Gastroesophageal sphincter (tissue), 4 donors: ENCODE measurements at places on chromosomes 6 and 20.
A peak's percentile ranks its signal among the peaks of the same experiment; 100 is the strongest.

- ATAC-seq, result no peak
Measured at GRCh38 chr6:56814308-56814707, 140.6 kb upstream of the BEND6 start.

- ATAC-seq, result no peak
Measured at GRCh38 chr6:52909531-52909930, at the start of gene GSTA3. GSTA3 (minus strand) TSS chr6:52909698; CDS start chr6:52905834, 3,864 bp downstream.

- no peak for ATAC-seq
Measured at GRCh38 chr6:69337311-69337710, 459.5 kb downstream of the LMBRD1 start.

- ATAC-seq, result peak; percentile 72
Measured at GRCh38 chr6:35052694-35053565, 88.2 kb downstream of the TCP11 start.

- no peak for ATAC-seq
Measured at GRCh38 chr6:149336609-149336928, 19.1 kb downstream of the TAB2 start.

DNA sequence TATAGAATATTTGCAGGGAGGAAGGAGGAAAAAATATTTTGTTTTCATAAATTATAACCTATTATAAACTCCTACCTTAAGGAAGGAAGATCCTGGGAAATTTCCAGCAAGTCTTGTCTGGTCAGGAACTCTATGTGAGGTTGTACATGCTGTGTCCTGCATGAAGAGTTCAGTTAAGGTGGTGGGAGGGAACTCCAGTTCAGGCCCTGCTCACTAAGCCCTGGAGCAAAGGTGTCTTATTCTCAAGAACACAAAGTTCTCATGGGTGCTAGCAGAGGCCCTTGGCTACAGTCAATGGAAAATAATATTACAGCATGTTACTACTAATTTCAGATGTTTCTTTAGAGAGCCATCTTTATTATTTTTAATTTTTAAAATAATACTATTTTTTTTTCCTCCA lies 3.8 kb upstream of the OGFRL1 start:
- no peak for ATAC-seq

DNA sequence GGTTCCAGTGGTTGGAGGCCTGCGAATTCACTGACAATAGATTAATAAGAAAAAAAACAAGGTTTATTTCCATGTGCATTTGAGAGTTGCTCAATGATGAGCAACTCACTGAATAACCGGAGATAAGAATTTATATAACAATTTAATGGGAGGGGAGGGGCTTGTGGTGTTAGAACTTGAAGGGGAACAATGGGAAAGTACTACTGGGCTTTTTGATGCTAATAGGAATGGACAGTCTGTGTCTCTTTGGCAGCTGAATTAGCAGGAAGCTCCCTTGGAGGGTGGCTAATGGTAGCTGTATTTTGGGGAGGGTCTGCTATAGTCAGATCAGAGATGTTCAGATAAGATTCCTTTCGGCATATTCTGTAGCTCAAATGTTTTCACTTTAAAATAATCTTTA lies 62.4 kb upstream of the GMDS start:
- no peak for ATAC-seq

DNA sequence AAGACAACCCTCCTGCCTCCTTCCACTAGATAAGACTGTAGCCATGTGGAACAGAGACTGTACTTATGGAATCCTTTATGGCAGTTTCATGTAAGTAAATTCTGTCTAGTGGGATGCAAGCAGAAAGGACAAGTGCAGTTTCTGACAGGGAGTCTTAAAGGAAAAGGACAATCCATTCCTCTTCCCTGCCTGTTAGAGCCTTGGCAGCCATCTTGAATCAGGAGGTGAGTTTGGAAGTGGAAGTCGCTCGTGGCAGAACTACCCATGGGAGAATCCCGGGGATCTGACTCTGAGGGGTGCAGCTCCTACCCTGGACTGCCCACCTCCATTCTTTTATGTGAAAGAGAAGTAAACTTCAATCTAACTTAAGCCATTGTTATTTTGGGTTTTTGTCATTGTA lies 61.4 kb upstream of the AKAP12 start:
- no peak for ATAC-seq

DNA sequence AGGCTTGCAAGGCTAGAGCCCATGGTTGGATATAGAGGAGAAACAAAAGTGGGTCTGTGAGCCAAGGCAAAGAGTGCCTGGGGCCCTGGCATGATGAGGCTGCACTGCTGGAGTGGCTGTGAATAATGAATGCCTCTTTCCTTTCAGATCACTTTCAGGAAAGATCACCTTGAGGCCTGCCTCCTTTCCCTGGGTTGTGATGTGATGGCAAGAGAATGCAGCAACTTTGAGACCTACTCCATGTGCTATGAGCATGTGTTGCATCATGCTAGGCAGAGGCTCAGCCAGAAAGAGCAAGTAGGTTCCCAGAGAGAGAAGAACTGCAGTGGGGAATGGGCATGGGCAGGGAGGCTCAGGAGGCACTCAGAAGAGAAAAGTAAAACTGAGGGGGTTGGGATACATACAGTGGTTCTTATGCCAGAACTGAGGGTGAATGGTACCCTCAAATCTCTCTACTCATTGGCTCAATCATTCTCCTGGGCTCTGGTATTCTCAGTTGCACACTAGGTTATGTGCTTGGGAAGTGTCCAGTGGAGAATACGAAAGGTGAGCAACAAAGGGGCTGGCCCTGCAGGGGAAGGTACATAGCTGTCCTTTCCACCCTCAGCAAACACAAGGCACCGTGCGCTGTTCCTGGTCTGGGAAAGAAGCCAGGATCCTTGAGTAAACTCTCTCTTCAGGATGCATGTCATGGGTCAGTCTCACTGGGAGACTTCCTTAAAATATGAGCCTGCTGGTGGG lies 45.9 kb downstream of the CD164 start:
- ATAC-seq, result peak; percentile 37

DNA sequence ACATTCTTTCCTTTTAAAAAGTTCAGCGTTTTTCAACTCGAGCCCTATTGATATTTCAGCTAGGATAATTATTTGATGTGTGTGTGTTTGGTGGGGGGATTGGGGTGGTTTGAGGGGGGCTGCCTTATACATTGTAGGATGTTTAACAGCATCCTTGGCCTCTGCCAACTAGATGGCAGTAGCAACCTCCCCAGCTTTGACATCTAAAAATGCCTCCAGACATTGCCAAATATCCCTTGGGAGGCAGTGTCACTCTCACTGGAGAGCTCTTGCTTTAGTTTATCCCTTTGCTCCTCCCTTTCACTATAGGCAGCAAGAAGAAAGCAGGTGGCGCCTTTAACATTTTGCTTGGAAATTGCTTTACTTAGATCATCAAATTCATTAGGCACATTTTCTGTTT lies 14.6 kb upstream of the TP53TG5 start:
- ATAC-seq, result no peak

- ATAC-seq, result no peak
Measured at GRCh38 chr20:41512624-41513023, 105.6 kb downstream of the CHD6 start.

GRCh38 chr20:47444584-47444983 lies 57.1 kb upstream of the NCOA3 start:
- ATAC-seq, result no peak

DNA sequence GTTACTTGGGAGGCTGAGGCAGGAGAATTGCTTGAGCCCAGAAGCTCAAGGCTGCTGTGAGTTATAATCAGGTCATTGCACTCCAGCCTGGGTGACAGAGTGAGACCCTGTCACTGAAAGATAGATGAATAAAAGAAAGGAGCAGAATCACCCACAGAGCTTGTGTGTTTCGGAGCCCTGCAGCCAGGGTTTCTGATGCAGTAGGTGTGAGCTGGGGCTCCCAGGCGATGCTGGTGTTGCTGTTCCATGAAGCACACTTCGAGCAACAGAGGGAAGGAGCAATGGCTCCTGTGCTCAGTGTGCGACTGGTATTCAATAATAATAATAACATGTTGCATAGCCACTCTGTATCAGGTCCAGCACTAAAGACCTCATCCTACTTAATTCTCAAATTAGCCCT lies 197.5 kb upstream of the CST7 start:
- ATAC-seq, result no peak

DNA sequence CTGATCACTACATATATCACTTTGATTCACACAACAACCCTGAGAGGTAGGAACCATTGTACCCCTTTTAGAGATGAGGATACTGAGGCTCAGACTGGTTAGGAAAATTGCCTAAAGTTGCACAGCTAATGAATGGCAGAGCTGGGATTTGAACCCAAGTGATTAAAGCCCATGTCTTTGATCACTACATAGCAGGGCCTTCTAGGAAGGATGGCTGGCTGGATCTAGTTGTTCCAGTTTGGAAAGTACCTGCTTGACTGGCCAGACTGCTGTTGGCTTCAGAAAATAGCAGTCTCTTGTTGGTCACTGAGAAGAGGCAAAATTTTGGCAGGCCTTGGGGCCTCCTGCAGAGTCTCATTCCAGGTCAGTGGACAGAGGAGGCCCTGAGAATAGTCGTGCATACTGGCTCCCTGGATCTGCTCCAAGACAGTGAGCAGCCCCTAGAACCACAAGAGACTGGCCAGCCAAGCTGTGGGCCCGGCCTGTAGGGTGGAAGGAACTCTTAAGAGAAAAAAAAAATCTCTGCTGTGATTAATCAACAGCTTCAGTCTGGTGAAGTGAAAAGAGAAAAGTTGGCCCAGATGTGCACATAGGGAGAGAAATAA lies 17.5 kb downstream of the PPARD start:
- peak; percentile 31 for ATAC-seq

DNA sequence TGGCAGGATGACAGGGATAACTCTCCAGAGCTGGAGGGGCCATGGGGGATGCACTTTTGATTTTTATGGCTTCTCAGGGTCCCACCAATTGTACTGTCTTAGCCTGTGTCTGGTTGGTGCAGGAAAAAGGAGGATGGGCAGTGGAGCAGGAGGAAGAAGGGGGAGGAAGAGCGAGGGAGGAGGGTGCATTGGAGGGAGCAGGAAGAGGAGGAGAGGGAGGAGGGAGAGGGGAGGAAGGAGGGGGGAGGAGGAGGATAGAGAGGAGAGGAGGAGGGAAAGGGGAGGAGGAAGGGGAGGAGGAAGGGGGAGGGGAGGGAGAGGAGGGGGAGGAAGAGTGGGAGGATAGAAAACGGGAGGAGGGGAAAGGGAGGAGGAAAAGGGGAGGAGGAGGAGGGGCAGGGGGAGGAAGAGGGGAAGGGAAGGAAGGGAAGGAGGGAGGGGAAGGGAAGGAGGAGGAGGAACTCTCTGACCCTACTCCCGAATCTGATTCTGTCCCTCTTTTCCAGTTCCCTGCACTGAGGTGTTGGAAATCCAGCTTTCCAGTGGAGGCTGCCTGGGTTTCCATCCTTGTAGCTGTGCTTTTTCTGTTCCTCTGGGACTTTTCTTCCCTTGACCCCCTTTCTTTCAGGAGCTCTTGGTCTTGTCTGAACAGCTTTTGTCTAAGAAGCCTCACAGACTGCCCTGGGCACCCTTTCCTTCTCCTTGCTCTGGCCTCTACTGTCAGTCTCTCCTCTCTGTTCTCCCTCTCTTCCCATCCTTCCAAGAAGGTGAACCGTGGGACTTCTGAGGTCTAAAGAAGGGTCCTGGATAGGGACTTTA lies 149.4 kb downstream of the DHX35 start:
- ATAC-seq, result no peak

- ATAC-seq, result no peak
Measured at GRCh38 chr20:2473516-2473915, 2.9 kb upstream of the SNRPB start.

GRCh38 chr20:59459586-59459985 lies 144.8 kb upstream of the PHACTR3 start:
- ATAC-seq, result no peak

- no peak for ATAC-seq
Measured at GRCh38 chr6:113464536-113464935, 392.6 kb upstream of the MARCKS start.

DNA sequence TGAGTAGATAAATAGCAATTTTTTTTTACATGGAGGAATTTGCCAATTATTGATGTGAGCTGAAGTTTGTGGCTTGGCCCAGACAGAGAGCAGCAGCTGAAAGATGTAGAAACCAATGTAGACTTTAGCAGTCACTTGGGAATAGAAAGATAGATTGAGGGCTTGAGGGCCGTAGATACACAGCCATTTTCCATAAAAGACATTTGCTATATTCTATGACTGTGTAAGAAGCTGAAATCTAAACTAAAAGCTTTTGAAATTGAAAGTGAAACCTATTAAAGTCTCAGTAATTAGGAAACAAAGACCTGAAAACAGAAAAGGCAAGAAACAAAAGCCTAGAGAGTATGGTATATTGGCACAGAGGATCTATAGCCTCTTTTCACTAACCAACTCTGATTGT lies 332.7 kb downstream of the CENPW start:
- ATAC-seq, result no peak

GRCh38 chr20:58682656-58683531 lies 9.7 kb upstream of the NPEPL1 start:
- no peak for ATAC-seq
